ENCODE measurements at places on chromosomes 5 and 9.
A peak's percentile ranks its signal among the peaks of the same experiment; 100 is the strongest.

GRCh38 chr5:462051-462481 lies 19.1 kb downstream of the EXOC3 start:
- DNase-seq = no peak

- DNase-seq = no peak
These were observed 21.9 kb upstream of the NOTCH1 start for GRCh38 chr9:136567651-136568287.

DNA sequence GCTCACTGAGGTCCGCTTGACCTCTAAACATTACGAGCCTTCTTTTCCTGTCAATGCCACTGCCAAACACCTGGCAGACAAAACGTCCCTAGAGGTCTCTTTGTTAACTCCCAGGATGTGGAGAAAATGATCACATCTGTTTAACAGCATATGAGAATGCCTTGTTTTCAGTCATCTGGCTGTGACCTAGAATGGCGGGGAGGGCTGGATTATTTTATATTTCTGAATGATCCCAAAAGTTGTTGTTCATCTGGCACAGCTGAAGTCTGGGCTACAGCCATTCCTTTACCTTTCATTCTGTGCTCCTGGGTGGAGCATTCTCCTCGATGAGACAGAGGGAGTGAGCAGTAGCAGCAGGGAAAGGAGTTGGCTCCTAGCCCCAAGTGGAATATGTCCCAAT lies 138.2 kb downstream of the PRDM6 start:
- no peak for DNase-seq

DNA sequence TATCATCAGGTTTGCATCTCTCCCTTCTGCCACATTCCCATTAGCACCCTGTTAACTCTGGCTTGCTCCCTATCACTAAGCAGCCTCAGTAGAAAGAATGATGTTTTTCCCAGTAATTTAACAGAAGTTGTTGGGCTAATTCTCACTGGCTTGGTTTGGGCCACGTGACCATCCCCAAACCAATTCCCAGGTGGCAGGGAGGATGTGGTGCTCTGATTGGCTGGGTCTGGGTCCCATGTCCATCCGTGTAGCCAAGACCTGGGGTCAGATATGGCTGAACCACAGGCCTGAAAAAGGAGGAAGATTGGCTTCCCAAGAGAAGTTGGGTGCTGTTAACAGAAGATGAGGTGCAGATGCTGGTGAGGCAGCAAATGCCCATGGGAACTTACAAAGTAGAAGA lies 122.0 kb downstream of the BOD1 start:
- no peak for DNase-seq

DNA sequence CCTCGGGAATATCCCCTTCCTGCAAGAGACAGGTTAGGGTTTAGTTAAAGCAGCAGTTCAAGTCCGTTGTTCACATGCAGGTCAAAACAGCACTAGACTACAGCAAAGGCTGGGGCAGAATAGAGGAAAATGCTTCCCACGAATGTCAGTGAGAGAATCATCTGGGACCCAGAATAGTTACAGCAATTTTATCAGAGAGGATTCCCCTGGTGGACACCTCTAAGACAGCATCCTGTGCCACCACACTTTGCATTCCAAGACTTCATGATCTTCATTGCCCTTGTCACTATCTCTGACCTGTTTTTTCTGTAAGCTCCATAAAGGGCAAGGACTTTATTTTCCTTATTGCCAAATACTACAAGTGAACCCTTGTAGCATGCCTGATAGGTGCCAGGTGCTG lies 12.9 kb downstream of the GRXCR2 start:
- no peak for DNase-seq

DNA sequence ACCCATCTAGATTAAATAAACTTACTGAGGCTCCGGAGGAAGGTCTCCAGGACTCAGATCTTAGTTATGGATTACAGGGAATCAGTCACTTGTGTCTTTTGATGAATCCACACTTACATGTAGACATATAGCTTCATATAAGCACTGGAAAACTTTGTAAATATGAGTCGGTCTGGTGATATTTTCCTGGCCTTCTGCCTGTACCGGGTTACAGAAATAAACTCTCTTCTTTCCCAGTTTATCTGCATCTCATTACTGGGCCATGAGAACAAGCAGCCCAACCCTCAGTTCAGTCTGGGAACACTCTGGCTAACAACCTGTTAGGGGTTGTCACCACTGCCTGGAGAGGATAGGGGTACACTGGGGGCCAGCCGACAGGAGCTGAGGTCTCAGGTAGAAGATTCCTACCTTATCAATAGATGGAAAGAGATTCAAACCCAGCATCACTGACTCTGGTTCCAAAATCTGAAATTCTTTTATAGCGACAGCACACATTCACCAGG lies 59.1 kb downstream of the THBS4 start:
- no peak for DNase-seq

DNA sequence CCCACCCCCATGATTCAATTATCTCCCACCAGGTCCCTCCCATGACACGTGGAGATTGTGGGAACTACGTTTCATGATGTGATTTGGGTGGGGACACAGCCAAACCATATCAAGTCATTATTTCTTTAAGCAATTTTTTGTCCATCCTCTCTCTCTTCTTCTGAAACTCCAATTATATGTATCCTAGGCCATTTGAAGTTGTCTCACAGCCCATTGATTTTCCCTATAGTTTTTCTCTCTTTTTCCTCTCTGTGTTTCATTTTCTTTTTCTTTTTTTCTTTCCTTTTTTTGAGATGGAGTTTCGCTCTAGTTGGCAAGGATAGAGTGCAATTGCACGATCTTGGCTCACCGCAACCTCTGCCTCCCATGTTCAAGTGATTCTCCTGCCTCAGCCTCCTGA lies 101.9 kb upstream of the CXCL14 start:
- DNase-seq = no peak

- no peak for DNase-seq
These were observed 56.6 kb downstream of the KCNN2 start for GRCh38 chr5:114418176-114419066.

DNA sequence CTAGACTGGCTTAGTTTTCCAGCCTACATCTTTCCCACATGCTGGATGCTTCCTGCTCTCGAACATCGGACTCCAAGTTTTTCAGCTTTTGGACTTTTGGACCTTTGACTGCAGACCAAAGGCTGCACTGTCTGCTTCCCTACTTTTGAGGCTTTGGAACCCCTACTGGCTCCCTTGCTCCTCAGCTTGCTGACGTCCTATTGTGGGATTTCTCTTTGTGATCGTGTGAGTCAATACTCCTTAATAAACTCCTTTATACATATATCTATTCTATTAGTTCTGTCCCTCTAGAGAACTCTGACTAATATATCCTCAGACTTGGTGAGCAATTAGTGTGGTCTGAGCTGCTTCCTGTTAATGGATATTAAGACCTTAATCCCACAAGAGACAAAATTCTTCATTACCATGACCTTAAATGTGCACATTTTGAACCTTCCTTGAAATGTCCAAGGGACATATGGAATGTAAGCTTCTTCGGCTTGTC lies 752.9 kb downstream of the CDH18 start:
- DNase-seq = no peak

GRCh38 chr5:157535042-157535865 lies 40.3 kb downstream of the ADAM19 start:
- no peak for DNase-seq

- DNase-seq = no peak
These were observed 66.8 kb downstream of the LIX1 start for GRCh38 chr5:97075649-97076048.

DNA sequence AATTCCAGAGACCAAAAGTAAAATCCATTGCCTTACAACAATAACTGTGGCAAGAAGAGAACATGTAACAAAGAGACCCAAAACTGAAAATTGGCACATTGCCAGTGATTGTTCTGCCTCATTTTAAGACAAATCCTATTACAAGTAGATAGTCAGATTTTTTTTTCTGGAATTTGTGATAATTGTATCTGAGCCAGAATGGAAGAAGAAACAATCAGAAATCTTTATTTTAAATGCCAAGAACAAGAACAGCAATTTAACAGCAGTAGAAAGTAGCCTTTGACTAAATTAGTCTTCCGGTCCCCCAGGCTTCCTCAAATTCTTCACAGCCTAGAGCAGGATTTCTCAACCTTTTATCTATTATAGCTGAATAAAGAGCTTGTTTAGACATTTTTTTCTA lies 106.7 kb upstream of the PTPN3 start:
- DNase-seq = no peak

DNA sequence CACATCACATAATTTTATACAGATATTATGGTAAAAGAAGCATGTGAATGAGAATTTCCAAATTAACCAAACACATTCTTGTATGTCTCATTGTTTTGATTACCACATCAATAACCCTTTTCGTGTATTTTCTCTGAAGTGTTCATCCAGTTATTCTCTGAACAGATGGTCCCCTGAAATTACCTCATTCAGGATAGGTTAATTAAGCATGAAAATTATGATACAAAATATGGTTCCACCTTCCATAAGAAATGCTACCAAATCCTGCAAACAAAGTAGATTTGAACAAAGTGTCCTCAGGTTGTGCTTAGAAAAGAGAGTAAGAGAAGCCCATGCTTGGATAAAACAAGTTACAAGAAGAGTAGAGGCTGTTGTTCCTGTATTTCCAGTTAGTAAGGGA lies 83.1 kb upstream of the LMNB1 start:
- no peak for DNase-seq

GRCh38 chr9:5999443-6000101 lies 15.9 kb downstream of the RANBP6 start:
- DNase-seq = no peak

DNA sequence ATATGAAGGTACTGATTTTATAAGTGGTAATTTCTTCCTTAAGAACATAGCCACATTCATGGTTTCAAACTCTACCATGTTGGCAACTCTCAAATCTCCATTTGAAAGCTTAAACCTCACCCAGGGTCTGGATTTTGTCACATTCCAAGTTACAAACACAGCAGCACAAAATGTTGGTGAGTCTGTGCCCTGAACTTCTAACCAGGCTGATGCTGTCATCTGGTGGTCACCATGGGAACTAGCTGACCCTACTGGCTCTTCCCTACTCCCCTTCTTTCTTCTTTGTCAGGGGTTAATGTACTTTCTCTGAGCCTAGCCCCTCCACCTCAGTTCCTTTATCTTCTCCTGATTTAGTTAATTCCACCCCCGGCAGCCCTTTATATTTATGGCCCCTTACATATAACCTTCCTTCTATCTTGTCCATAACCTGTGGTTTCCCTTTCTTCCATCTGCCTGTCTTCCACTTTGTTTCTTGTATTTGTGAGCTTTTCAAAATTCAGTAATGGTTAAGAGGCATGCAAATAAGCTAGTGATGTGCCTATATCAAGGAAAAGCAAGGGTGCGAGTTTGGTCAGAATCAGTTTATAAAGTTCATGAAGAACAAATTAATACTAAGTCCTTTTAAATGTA lies 35.9 kb downstream of the TGFBR1 start:
- peak; percentile 20 for DNase-seq

GRCh38 chr9:113894166-113894565 lies 18.1 kb downstream of the ZNF618 start:
- no peak for DNase-seq

DNA sequence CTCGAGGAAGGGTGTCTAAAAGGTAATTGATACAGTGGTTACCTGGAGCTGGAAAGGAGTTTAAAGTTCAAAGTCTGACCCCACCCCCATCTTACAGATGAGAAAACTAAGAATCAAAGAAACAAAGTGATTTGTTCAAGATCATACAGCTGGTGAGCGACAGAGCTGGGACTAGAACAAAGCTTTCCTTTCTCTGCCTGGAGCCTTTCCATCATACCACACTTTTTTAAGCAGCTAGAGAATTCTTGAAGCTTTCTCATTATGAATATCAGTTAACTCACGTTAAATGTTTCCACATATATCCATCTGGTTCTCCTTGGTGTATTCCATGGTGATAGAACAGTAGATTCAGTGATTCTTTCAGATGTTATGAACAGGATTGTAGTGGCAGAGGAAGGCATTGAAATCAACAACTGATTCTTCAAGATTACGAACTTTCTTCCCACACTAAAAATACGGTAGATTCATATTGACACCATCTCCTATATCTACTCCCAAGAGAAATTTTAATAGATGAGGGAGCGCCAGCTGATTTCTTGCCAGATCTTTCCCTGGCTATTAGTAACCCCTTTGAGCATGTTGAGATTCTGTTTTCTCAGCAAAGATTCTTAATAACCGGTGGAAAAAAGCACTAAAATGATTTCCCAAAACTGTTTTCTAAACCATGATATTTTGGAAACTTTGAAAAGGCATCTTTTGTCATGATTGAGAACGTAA lies 233.7 kb downstream of the ADAMTSL1 start:
- DNase-seq = no peak

DNA sequence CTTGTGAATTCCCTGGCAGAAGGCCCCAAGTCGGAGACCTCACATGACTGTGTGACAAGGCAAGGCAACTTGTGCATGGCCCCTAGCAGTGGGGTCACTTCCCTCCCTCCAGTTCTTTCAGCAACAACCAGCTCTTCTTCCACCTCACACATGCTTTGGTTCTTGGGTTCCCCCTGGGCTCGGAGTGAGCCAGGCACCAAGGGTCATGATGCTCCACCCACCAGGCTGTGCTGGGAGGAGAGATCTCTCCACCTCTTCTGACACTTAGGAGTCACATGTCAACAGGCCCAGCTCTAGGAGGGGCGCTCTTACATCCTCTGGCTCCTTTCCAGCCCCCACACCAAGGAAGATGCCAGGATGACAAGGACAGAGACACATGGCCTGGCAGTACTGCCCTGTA lies 56.7 kb downstream of the CDH6 start:
- no peak for DNase-seq

DNA sequence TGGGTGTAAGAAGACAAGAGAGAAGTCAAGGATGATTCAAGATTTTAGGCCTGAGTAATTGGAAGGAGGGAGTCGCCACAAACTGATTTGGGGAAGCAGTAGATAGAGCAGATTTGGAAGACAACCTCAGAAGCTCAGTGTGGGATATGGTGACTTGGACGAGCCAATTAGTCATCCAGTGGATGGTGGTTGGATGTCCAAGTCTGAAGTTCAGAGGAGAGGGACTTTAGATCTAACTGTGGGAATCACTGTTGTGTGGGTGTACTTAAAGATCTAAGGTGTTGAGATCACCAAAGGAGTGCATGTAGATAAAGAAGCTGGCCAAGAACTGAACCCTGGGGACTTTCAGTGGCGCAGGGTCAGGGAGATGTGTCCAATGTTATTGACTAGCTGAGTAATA lies 2.2 kb downstream of the IDNK start:
- DNase-seq = no peak

GRCh38 chr9:127185181-127185580 lies 62.7 kb upstream of the ANGPTL2 start:
- no peak for DNase-seq

DNA sequence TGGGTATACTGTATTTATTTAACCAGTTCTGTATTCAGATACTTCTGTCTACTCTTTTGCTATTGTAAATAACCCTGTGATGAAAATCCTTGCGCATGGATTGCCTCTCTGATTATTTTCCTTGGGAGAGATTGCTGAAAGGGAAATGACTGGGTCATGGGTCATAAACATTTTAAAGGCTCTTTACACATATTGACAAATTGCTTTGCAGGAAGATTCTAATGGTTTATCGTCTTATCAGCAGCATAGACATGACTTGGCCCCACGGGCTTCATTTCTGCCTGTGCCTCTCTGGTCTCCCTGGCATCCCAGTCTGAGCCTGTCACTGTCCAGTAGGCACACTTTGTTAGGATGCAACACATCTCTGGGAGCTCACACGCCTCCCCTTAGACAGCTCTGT lies 52.3 kb downstream of the RGS3 start:
- DNase-seq = no peak

- DNase-seq = no peak
These were observed 161.9 kb upstream of the HMHB1 start for GRCh38 chr5:143649937-143650621.

Data from iPS DF 19.7 (cell line).